Renal cortex interstitium (tissue), 15 donors: ENCODE measurements at places on chromosomes 6 and 20.

GRCh38 chr6:15475872-15476271 is 187.0 kb downstream of the DTNBP1 start:
- DNase-seq = no peak

- DNase-seq = peak; percentile 19
These were observed 103.5 kb downstream of the LAMP5 start for GRCh38 chr20:9617940-9618339.

GRCh38 chr6:108654465-108655106 is 93.9 kb downstream of the FOXO3 start:
- no peak for DNase-seq

DNA sequence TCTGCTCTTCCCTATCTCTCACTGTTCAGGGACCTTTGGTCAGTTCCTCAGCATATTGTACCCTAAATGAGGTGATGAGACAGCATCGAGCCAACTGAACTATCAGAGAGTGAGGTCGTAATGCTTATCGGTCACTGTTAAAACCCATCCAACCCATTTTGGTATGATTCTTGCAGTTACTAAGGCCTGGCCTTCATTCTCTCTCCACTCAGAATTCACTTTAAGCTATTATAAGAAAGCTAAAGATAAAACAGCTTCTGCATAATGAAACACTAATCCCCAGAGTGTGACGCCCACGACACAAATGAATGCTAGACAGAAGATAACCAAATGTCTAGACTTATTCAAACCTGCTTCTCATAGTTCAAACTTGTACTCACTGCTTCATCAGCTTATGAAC is 175.8 kb downstream of the GMPR start:
- no peak for DNase-seq

GRCh38 chr20:58466729-58467571 is 48.2 kb downstream of the APCDD1L start:
- no peak for DNase-seq

- no peak for DNase-seq
These were observed 25.7 kb downstream of the TPX2 start for GRCh38 chr20:31764641-31765305.

DNA sequence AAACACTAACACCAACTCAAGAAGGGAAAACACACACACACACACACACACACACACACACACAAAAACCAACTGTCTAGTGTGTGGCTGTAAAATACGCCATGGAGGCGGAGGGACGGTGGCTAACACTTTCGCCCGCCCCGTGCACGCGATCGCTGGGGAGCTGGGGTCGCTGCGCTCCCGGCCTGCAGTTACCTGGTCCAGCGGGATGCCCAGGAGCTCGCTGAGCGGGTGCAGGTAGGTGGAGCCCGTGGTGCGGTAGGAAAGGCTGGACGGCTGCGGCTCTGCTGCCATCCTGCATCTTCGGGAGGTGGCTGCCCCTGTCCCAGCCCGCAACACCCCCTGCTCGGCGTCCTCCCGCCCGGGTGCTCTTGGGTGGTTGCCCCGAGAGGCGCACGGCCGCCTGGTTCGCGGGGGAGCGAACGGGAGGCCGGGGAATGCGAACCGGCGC is 303 bp downstream of the MBOAT1 start:
- no peak for DNase-seq

DNA sequence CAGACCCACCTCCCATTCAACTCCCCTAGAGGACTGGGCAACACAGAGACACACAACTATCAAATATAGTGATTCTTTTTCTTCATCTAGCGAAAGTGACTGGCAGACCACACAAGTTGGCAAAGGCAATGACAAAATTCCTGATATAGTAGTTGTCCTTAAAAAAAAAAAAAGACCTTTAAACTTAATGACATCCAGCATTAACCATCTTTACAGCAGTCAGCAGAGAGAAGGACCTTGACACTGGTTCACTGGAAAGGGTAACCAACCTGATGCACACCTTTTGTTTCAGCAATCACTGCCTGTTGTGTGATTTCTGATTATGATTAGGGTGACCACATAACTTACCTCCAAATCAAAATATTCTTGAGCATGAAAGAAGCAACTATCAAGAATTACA is 1.7 kb upstream of the CNKSR3 start:
- no peak for DNase-seq

GRCh38 chr20:37314099-37314498 is 24.6 kb downstream of the MANBAL start:
- DNase-seq = no peak

GRCh38 chr6:28943223-28943556 is 19.4 kb upstream of the TRIM27 start:
- DNase-seq = no peak

GRCh38 chr6:86331265-86331840 is 606.0 kb upstream of the HTR1E start:
- peak; percentile 2 for DNase-seq

GRCh38 chr20:54346276-54346675 is 129.1 kb upstream of the DOK5 start:
- DNase-seq = no peak

GRCh38 chr6:21478883-21479539 is 114.5 kb upstream of the SOX4 start:
- DNase-seq = peak; percentile 48

DNA sequence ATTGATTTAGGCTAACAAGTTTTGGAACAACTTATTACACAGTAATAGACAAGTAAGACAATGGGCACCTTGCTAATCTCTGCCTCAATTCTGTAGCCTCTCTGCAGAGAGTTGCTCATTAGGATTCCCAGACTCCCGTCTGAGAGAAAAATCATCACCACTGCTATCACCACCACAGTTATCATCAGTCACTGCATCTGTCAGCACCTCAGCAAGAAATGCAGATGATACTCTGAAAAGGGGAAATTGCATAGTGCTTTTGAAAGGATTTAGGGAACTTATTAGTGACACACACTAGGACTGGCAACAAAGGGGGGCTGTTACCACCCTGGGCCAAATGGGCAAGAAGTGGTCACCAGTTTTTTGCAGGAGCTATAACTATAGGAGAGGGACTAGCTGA is 39.9 kb downstream of the FOXA2 start:
- DNase-seq = no peak

DNA sequence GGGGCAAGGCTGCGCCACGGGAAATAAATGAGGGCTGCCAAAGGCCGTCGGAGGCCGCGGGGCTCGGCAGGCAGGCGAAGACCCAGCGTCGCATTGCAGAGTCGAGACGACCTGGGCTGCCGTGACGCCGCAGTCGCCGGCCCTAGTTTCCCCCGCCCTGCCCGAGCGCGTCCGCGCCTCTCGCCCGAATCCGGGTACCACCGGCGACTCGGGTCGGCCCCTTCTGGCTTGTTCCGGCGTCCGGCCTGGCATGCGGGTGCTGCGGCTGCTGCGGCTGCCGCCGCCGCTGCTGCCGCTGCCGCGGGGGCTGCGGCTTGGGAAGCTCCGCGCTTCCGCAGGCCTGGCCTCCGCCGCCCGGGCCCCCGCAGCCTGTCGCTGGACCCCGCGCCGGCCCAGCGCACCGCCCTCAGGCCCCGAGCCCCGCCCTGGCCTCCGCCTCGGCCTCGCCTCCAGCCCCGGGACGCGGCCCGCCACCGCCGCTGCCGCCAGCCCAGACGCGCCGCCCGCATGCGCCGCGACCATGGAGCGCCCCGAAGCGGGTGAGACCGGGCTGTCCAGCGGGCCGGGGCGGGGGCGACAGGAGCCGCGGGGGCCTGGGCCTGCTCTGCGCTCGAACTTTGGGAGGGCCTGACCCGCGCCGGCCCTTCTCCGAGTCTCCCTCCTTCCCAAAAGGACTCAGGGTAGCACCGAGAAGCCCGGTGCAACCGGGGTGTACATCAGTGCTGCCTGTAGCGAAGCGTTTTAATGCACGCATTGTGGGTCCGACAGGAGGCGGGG is at the start of gene AKAP7:
TSS of gene AKAP7 (plus strand) at position 224 of the 777 bp plus-strand sequence. CDS start at position 521, 297 bp downstream.
- DNase-seq = peak; percentile 57

GRCh38 chr6:44487586-44487985 is 100.1 kb downstream of the CDC5L start:
- no peak for DNase-seq

GRCh38 chr6:87628881-87629280 is 38.9 kb downstream of the ORC3 start:
- DNase-seq = no peak

DNA sequence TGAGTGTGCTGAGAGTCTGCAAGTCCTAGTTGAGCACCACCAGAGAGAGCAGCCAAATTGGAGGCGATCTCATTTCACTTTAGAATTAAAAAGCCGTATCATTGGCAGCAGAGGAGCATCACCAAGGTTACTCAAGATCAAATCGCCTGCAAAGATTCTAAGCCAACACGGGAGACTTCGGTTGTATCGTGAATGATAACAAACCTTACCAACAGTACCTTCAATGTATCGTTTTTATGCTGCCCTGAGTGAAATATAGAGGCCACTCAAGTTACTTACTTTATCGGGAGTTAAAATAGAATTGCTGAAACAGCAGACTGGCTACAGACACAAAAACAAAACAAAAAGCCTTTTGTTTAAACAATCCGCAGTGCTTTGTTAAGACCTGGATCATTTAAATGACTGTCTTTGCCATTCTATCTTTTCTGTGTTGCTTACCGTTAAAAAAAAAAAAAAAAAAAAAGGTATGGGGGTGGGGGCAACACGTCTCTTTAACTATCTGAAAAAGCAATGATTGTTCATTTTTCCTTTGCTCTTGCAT is 14.2 kb downstream of the NHSL1 start:
- DNase-seq = no peak

GRCh38 chr6:4905826-4906225 is 98.0 kb downstream of the RPP40 start:
- DNase-seq = no peak

- DNase-seq = no peak
These were observed 399.6 kb downstream of the PTPRT start for GRCh38 chr20:42790111-42790510.

- no peak for DNase-seq
These were observed 22.4 kb upstream of the RIMS4 start for GRCh38 chr20:44832724-44833123.

GRCh38 chr6:128886706-128887105 is 3.8 kb downstream of the LAMA2 start:
- DNase-seq = no peak
